HT-29 (cell line): ENCODE measurements at places on chromosomes 11 and 22. TPM values are rescaled to one million over a fixed set of nuclear protein-coding genes. Genes with fewer than 3 reads are reported as not detected.
A peak's percentile ranks its signal among the peaks of the same experiment; 100 is the strongest.

C22orf23 gene
- total RNA-seq = not detected in 2 replicates

C11orf52 gene
- total RNA-seq = 4.3 and 6.3 TPM in 2 replicates

PPP1R14B gene
- 643 and 699 TPM in 2 replicates for total RNA-seq

SSTR3 gene
- not detected in 2 replicates for total RNA-seq

NPAS4 gene
- total RNA-seq = not detected in 2 replicates

CNTF gene
- total RNA-seq = 1.3 and 1.6 TPM in 2 replicates

KRTAP5-1 gene
- total RNA-seq = not detected in 2 replicates

DDB1 gene
- total RNA-seq = 262 and 321 TPM in 2 replicates

OR5AS1 gene
- total RNA-seq = not detected in 2 replicates

SLC22A6 gene
- not detected in 2 replicates for total RNA-seq

DNA sequence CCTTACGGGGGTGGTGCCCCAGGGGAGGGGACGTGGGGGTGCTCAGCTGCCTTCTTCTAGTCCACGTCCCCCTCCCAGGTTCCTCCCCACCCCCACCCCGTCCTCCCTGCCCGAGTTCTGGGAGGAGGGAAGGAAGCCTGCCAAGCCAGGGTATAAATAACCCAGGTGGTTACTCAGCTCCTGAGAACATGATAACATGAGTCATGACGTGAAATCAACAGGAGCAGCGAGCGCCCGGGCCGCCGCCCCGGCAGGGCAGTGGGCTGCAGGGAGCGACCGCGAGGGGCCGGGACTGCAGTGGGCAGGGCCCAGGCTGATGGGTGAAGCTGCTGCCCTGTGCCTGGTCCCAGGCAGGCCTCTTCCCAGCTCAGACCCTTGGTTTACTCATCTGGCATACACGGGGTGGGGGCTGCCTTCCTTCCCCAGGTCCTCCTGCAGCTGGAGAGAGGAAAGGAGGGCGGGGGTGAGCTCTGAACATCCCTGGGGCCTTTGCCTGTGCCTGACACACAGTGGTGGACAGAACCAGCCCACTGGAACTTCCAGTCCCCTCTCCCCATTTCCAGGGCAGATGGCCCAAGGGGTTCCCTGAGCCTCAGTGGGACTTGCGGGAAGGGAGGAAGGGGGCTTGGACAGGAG, 8.8 kb upstream of the PDGFB start:
- DNase-seq = peak; percentile 58

GRCh38 chr11:130637566-130637965, 189.1 kb downstream of the ADAMTS15 start:
- no peak for DNase-seq

GRCh38 chr11:73374151-73374550, 2.0 kb upstream of the RELT start:
- no peak for DNase-seq

GRCh38 chr11:108543316-108543964, 45.3 kb upstream of the POGLUT3 start:
- DNase-seq = no peak

DNA sequence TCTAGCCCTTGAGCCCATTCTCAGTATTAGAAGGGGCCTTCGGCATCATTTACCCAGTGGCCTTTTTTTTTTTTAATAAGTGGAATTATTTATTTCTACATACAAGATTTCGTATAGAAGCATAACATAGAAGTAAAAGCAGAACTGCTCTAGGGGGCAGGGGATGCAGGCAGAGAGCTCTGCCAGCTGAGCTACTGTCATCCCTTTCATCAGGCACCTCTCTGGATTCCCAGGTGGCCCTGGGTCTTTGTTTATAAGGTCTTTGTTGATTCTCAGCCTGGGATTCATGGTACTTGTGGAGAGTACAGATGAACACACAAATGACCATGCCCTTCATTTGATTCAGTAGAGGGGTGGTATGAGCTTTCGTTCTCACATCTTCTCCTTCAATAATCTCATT, 66.4 kb downstream of the GAB2 start:
- DNase-seq = no peak

DNA sequence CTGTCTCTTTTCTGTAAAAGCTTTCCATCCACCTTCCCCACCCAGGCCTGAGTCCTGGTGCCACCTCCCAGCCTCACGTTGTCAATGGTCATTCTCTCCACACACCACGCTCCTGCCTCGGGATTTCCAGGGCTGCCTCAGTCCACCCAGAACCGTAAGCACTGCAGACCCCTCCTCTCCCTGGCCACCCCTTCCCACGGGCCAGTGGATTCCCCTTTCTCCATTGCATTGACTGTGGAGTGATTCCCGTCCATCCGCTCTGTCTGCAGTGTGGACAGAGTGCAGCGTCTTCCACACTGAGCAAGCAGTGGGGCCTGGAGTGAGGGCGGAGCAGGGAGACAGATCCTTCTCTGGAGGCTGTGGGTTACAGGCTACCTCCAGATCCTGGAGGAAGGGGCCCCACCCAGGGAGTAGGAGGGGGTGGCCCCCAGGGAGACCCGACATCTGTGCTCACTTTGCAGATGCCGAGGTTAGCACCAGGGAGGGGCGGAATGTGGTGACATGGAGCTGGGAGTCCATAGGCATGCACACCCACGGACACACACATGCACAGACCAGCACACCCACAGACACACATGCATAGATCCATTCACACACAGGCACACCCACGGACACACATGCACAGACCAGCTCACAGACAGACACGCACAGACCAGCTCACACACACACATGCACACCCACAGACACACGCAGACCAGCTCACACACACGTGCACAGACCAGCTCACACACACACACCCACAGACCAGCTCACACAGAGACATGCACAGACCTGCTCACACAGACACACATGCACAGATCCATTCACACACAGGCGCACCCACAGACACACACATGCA, 109.6 kb upstream of the B3GAT1 start:
- DNase-seq = no peak

DNA sequence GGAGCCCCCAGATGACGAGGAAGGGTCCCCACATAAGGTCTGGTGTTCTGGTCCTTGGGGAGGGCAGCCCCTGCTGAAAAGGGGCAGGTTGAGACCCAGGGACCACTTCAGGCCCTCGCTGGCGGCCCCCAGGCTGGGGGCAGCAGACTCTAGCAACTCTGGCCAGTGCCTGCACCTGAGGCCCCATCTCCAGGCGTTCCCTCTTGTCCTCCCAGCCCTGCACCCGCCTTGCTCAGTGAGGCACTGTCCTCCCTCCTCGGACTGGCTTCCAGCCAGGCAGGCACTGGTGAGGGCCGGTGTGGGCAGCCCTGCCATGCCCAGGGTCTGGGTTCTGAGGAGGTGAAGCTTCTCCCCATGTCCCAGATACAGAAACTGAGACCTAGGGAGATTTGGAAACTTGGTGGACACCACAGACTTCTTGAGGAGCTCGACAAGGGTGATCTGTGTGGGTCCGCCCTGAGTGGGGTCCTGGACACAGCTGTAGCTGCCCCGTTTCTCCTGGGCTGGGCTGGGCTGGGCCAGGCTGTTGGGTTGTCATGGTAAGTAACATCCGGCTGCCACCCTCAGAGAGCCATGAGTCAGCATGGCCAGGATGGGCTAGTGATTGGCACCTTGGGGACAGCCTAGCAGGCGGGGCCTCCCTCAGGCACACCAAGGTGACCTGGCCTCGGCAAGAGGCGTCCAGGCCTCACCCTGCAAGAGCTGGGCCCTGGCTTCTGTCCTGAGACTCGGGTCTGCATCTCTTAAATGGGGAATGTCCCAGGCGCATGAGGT, 11.1 kb upstream of the PHLDA2 start:
- peak; percentile 83 for DNase-seq

DNA sequence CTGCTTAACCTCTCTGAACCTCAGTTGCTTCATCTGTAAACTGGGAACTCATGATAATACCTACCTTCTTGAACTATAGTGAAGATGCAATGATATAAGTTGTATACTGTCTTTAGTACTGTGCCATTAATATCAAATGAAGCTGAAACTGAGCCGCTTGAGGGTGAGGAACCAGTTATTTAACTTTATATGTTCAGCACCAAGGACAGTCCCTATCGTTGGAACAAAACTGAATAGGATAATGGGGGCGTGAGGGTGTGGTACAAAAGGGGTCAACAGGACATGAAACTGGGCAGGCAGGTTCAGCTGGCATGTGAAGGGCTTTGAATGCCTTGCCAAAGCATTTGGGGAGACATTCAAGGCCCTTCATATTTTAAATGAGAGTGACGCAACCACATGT, 112.6 kb downstream of the C11orf91 start:
- no peak for DNase-seq

GRCh38 chr11:26350002-26350401, 18.1 kb downstream of the ANO3 start:
- DNase-seq = no peak

DNA sequence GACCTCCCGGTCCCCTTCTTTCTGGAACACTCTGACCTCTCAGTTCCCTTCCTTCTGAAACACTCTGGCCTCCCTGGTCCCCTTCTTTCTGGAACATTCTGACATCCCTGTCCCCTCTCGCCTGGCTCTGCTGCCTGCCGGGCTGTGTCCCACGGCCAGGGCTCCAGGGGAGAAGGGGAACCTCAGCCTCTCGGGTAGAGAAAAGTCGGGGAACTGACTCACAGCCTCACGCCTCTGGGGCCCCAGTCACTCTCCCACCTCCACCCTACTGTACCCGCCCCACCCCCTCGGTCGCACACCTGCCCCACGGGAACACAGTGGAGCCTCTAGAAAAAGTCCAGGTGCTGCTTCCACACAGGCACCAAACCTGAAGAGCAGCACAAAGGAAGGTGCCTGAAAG, 93.3 kb downstream of the BRD1 start:
- DNase-seq = no peak

- DNase-seq = peak; percentile 37
Observed at GRCh38 chr11:64444838-64445441, 86.0 kb downstream of the RPS6KA4 start.

DNA sequence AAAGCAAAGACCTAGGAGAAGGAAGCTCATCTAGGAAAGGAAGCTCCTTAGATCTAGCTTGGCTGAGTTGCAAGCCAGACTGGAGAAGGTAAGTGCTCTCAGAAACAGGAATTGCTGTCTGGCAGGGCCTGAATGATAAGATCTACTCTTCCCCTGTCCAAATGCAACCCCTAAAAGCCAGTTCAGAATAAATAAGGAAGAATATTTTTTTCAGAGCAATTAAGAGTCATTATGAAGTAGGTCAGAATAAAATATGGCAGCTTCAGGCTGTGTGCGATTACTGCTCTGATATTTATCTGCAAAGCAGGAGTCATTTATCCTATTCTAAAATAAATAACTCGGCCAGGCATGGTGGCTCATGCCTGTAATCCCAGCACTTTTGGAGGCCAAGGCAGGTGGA, 82.1 kb downstream of the PIWIL4 start:
- no peak for DNase-seq

GRCh38 chr11:76551400-76551799, 106.6 kb downstream of the EMSY start:
- DNase-seq = no peak

DNA sequence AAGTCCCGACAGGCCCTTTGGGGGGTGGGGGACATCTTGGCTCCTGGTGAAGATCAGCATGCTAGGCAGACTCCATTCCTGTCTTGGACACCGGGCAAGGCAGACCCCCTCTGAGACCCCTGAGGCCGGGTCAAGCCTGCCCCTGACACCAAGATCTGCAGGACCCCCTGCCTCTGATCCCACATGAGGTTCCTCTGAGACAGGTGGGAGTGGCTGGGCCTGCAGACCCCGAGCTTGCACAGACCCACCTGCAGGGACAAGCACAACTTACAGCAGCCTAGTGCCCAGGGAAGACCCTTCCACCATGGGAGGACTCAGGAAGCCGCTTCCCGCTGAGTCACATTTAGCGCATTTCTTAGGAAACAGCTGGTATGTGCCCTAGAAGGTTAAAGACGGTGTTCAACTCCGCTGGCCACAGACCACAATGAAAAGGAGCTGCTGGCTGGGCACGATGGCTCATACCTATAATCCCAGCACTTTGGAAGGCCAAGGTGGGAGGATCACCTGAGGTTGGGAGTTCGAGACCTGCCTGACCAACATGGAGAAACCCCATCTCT, 15.5 kb downstream of the ARVCF start:
- no peak for DNase-seq

GRCh38 chr22:42199025-42199424, 68.4 kb upstream of the CYP2D6 start:
- DNase-seq = no peak

- DNase-seq = no peak
Observed at GRCh38 chr11:27227736-27228135, 135.3 kb downstream of the CCDC34 start.

GRCh38 chr11:131875611-131876010, 505.2 kb downstream of the NTM start:
- DNase-seq = no peak

GRCh38 chr22:48581796-48582469, 1245.7 kb downstream of the BRD1 start:
- no peak for DNase-seq

- peak; percentile 86 for DNase-seq
Observed at GRCh38 chr22:45597460-45598192, 74.0 kb upstream of the ATXN10 start.

- DNase-seq = no peak
Observed at GRCh38 chr11:55732936-55733335, 40.3 kb upstream of the OR5D13 start.

DNA sequence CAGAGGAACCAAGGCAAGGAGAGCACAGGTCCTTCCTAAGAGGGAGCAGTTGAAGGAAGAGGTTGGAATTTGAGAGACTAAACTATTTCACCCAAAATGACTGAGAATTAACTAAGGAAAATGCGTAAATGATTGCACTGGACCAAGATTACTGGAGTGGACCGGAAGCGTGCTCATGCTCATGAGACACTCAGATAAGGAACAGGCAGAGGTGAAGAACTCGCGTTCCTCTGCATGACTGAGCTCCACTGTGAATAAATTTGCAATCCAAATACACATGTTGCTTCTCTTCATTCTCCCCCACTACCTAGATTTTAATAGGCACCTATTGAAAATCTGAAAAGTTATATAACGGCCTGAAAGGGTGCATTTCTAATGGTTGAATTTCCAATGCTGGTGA, 207.0 kb downstream of the KIRREL3 start:
- DNase-seq = no peak

DNA sequence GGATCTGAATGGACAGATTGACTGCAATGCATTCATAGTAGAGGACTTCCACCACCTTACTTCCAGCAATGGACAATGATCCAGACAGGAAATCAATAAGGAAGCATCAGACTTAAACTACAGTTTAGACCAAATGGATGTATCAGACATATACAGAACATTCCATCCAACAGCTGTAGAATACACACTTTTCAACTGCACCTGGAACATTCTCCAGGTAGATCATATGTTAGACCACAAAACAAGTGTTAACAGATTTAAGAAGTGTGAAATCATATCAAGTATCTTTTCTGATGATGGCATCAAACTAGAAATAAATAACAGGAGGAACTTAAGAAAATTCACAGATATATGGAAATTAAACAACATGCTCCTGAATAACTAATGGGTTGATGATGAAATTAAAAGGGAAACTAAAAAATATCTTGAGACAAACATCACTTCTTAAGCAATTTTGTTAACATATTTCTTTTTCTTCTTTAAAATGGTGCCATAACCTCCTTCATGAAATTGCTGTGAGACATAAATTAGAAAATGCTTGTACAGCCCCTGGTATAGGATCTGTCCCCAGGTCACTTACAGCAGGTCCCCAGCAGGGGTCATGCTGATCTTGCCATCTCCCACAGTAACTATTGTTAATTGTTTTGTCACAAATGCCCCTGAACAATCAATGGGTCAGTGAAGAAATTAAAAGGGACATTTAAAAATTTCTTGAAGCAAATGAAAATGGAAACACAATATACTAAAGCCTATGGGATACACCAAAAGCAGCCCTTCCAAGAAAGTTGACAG, 100.0 kb upstream of the OR4B1 start:
- DNase-seq = peak; percentile 45
